Bronchial smooth muscle cell (primary cell): ENCODE measurements at places on chromosomes 11 and 22. TPM values are rescaled to one million over a fixed set of nuclear protein-coding genes. Genes with fewer than 3 reads are reported as not detected.

RPS25 gene
- 484 and 692 TPM in 2 replicates for total RNA-seq

GATD1 gene
- 20.5 and 20.8 TPM in 2 replicates for total RNA-seq

BAIAP2L2 gene
- total RNA-seq, result 0.69 and 1.1 TPM in 2 replicates

SPTBN2 gene
- total RNA-seq, result 0.47 and 2.3 TPM in 2 replicates

OR52I1 gene
- not detected in 2 replicates for total RNA-seq

BARX2 gene
- not detected in 2 replicates for total RNA-seq

ARHGAP32 gene
- 9.6 and 15.5 TPM in 2 replicates for total RNA-seq

UPK3A gene
- total RNA-seq, result not detected in 2 replicates

MRGPRX4 gene
- total RNA-seq, result not detected in 2 replicates

CCDC73 gene
- under 0.01 TPM in 1 of 2 replicates, not detected in the other for total RNA-seq

OR8G1 gene
- total RNA-seq, result not detected in 2 replicates

SLC6A5 gene
- not detected in 2 replicates for total RNA-seq

MRGPRF gene
- total RNA-seq, result 28.7 and 33.5 TPM in 2 replicates
